HCT116 (cell line): ENCODE measurements at places on chromosomes 3 and 15.

DNA sequence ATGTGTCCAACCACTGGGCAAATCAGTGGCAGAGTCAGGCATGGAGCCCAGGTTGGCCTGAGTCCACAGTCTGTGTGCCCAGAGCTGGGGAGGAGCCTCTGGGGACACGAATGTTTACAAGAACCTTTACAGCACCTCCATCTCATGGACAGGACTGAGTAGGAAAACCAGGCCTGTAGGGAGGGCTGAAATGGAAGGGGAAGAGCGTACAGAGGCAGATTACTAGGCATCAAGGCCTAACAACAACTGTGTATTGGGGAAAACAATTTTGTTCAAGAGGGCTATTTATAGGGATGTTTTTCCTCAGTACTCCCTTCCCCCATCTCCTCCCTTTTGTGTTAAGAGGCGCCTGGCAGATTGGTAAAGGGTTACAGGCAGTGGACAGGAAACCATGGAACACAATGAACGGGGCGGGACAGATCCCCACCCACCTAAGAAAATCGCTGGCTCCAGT, 15.1 kb upstream of the ARHGAP31 start:
- DNase-seq = no peak
- no peak overlapping the region for H3K4me3 ChIP-seq
- H3K36me3 ChIP-seq = no peaks in the 10 kb centered on the region

- H3K36me3 ChIP-seq = peaks cover 10% of the 10 kb centered on the region; the same call in 1 of the 2 replicates
- H3K4me3 ChIP-seq = no peak overlapping the region
These were observed 49.1 kb downstream of the DNASE1L3 start for GRCh38 chr3:58161435-58162398.

- H3K27me3 ChIP-seq = no peaks in the 10 kb centered on the region
- no peak overlapping the region for H3K4me3 ChIP-seq
- no peak overlapping the region for H3K27ac ChIP-seq
- peaks cover 18% of the 10 kb centered on the region for H3K4me1 ChIP-seq
- no peaks in the 10 kb centered on the region for H3K36me3 ChIP-seq
These were observed 29.1 kb upstream of the SRP14 start for GRCh38 chr15:40067921-40068624.

DNA sequence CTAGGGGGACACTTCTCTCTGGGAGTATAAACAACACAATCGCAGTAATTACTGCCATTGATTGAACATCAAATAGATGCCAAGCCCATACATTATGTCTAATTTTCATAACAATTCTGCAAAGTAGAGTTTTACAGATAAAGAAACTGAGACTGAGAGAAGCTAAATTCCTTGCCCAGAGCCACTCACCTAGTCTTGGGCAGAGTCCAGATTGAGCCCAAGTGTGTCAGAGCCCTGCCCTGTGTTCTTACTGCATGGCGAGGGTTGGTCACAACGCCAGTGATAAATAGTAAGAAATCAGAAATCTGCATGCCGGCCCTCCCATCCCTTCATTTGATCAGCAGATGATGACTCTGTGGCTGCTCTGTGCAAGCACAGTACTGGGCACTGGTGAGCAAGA, 106.3 kb downstream of the C3orf70 start:
- no peak for DNase-seq
- H3K4me3 ChIP-seq = no peak overlapping the region
- H3K27ac ChIP-seq = no peak overlapping the region
- no peaks in the 10 kb centered on the region for H3K4me1 ChIP-seq
- no peaks in the 10 kb centered on the region for H3K27me3 ChIP-seq
- 0 out of 2 replicates have a peak, but pooled peaks cover 2% of the 10 kb centered on the region for H3K36me3 ChIP-seq

GRCh38 chr15:40756938-40757337, 1.9 kb upstream of the RMDN3 start:
- no peak overlapping the region for H3K27ac ChIP-seq
- H3K4me3 ChIP-seq = no peak overlapping the region

DNA sequence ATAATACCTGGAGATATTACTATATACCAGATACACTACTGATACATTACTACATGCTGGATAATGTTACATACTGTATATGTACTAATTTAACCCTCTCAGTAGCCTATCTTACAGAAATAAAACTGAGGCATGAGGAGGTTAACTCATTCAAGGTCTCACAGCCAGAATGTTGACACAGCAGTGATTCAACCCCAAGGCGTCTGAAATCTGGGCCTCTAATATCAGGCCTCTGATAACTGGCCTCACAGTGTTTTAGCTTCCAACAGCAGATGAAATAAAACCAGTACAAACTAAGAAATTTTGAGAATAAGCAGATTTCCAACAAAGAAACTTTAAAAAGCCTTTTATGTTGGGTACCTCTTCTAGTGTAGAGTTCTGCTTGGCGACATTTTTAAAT, 23.4 kb downstream of the DZIP1L start:
- no peaks in the 10 kb centered on the region for H3K4me1 ChIP-seq
- no peaks in the 10 kb centered on the region for H3K27me3 ChIP-seq
- H3K36me3 ChIP-seq = peaks cover 8% of the 10 kb centered on the region; the same call in 1 of the 2 replicates
- H3K27ac ChIP-seq = no peak overlapping the region

- no peak for DNase-seq
- H3K4me1 ChIP-seq = peaks cover 11% of the 10 kb centered on the region; the same call in 1 of the 2 replicates
- H3K36me3 ChIP-seq = no peaks in the 10 kb centered on the region
- H3K27ac ChIP-seq = no peak overlapping the region
- H3K4me3 ChIP-seq = no peak overlapping the region
These were observed 2.5 kb upstream of the EID1 start for GRCh38 chr15:48875241-48875960.

DNA sequence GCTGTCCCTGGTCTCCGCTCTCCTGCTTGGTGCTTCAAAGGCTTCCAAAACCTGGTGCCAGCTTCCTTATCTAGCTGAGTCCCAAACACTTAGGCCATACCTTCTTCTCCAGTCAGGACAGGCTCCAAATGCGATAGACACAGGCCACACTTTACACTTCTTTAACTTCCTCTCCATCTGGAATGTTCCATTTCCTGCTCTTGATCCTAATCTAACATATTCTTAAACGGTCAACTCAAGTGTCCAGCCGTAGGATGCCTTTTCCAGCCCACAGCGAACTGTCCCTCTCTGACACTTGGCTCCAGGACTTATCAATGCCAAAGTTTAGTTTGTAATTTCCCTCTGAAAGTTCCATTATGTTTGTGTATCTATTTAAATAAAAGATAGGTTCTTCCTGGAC, 19.2 kb upstream of the PLA2G4F start:
- no peaks in the 10 kb centered on the region for H3K27me3 ChIP-seq
- no peak overlapping the region for H3K27ac ChIP-seq
- no peaks in the 10 kb centered on the region for H3K4me1 ChIP-seq
- no peak for DNase-seq
- no peak overlapping the region for H3K4me3 ChIP-seq

DNA sequence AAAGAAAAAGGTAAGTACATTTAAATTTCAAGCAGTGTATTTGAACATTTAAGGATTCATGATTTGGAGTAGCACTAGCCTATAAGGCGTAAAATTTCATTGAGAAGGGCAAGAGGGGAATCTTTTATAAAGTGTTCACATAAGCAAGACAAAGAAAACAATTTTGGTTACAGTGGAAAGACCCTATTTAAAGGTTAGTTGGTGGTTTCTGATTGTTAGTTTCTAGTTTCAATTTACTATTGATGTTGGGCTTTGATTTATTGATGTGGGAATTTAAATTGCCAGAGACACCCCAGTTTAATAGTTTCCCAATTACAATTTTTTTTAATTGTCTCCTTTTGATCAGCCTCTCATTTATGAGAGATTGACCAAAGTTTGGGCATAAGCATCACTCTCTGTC, 19.5 kb downstream of the ROBO2 start:
- no peaks in the 10 kb centered on the region for H3K27me3 ChIP-seq
- no peak overlapping the region for H3K4me3 ChIP-seq
- H3K27ac ChIP-seq = no peak overlapping the region
- DNase-seq = no peak

DNA sequence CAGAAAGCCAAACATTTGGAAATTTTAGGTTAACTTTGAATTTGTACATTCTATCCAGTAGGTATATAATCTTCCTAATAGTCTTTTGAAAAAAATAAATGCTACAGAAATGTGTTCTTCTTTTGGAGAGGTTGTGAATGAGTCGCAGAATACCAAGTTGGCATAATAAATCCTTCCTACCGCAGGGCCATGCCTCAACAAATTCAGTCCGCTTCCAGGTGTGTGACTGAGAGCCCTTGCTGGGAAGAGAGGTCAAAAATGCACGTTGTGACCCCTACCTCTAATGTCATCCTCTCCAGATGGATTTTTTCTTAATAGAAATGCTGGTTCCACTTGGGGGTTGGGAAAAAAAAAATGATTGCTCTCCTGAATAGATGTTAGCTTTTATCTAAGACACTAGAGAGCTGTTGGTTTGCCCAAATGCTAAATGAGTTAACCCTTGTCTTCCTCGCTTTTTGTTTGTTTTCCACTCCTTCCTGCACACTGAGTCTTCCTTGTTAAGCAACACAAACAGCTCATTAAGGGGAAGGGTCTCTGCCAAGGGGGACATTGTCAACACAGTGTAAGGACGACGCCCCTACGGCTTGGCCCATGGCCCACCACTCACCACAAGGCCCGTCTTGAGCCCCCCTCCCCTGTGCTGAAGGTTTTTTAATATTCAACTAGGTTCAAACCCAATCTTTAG, 33.9 kb downstream of the RLBP1 start:
- H3K4me1 ChIP-seq = no peaks in the 10 kb centered on the region
- DNase-seq = no peak
- no peak overlapping the region for H3K27ac ChIP-seq
- no peaks in the 10 kb centered on the region for H3K36me3 ChIP-seq
- no peaks in the 10 kb centered on the region for H3K27me3 ChIP-seq

DNA sequence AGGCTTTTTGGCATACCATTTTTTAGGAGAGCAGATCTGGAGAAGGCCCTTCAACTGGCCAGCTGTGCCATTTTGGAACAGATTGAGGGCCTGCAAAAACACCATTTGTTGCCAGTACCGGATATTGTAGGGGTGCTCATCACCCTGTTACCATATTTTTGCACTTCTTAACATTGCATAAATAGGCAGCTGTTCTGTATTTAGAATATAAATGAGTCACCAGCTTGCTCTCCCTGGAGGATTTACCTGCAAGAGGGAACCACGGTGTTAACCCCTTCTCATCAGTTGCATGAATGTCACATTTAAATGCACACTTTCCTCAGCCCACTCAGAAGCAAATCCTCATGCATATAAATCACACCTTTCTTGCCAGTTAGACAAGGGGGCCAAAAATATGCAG, 435.6 kb downstream of the ROBO2 start:
- no peak for DNase-seq
- H3K4me3 ChIP-seq = no peak overlapping the region
- H3K27ac ChIP-seq = no peak overlapping the region
- no peaks in the 10 kb centered on the region for H3K36me3 ChIP-seq
- no peaks in the 10 kb centered on the region for H3K4me1 ChIP-seq

DNA sequence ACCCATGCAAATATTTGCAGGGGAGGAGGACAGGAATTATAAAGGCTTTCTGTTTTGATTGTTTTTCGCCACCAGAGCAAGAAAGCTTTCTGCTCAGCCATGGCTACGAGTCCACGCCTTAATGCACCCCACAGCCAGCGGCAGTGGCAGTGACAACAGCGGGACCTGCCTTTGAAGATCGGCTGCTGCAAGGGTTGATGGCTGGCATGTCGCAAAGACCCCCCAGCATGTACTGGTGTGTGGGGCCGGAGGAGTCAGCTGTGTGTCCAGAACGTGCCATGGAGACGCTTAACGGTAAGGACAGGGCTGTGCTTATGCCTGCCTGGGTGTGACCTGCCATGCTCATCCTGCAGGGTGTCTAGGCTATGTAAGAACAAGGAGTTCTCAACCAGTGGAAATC, 5.3 kb downstream of the LRRK1 start:
- H3K36me3 ChIP-seq = no peaks in the 10 kb centered on the region; the same call in 1 of the 2 replicates
- peaks cover 6% of the 10 kb centered on the region; the same call in 1 of the 2 replicates for H3K4me1 ChIP-seq
- H3K27ac ChIP-seq = no peak overlapping the region
- no peaks in the 10 kb centered on the region for H3K27me3 ChIP-seq

- no peaks in the 10 kb centered on the region for H3K27me3 ChIP-seq
- H3K4me1 ChIP-seq = no peaks in the 10 kb centered on the region
- H3K4me3 ChIP-seq = no peak overlapping the region
- no peak overlapping the region for H3K27ac ChIP-seq
These were observed 50.5 kb upstream of the FBN1 start for GRCh38 chr15:48695827-48696573.

DNA sequence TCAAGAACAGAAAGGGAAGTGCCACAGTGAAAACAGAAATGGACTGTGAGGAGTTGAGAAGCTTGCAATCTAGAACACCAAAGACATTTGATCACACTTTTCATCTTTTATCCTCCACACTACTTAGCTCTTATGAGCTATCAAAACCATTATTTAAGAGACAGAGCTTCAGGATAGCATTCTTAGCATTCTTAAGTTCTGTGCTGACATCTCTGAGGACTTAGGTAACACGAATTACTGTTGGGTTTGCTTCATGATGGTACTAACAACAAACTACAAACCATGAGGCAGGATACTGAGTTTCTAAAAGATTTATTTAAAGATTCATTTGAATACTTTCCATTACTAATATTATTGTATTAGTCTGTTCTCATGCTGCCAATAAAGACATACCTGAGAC, 1038.6 kb downstream of the TUSC7 start:
- DNase-seq = no peak
- H3K36me3 ChIP-seq = no peaks in the 10 kb centered on the region
- H3K27ac ChIP-seq = no peak overlapping the region

GRCh38 chr3:141250342-141250741, 18.7 kb downstream of the PXYLP1 start:
- no peak overlapping the region for H3K27ac ChIP-seq
- H3K36me3 ChIP-seq = no peaks in the 10 kb centered on the region
- no peaks in the 10 kb centered on the region for H3K4me1 ChIP-seq

GRCh38 chr3:123692041-123692440, 107.2 kb upstream of the HACD2 start:
- no peak overlapping the region for H3K27ac ChIP-seq
- no peak for DNase-seq
- H3K27me3 ChIP-seq = no peaks in the 10 kb centered on the region

GRCh38 chr3:5087209-5087608, 34.9 kb upstream of the ARL8B start:
- no peak for DNase-seq
- H3K27ac ChIP-seq = no peak overlapping the region

- H3K27me3 ChIP-seq = no peaks in the 10 kb centered on the region
- DNase-seq = peak; percentile 51
- no peaks in the 10 kb centered on the region for H3K36me3 ChIP-seq
- H3K27ac ChIP-seq = no peak overlapping the region
- H3K4me1 ChIP-seq = no peaks in the 10 kb centered on the region
These were observed 4.6 kb upstream of the P2RY14 start for GRCh38 chr3:151282921-151283320.

- H3K27ac ChIP-seq = no peak overlapping the region
- H3K27me3 ChIP-seq = no peaks in the 10 kb centered on the region
- no peaks in the 10 kb centered on the region for H3K36me3 ChIP-seq
- no peaks in the 10 kb centered on the region for H3K4me1 ChIP-seq
These were observed 6.9 kb upstream of the IL16 start for GRCh38 chr15:81189583-81190283.

DNA sequence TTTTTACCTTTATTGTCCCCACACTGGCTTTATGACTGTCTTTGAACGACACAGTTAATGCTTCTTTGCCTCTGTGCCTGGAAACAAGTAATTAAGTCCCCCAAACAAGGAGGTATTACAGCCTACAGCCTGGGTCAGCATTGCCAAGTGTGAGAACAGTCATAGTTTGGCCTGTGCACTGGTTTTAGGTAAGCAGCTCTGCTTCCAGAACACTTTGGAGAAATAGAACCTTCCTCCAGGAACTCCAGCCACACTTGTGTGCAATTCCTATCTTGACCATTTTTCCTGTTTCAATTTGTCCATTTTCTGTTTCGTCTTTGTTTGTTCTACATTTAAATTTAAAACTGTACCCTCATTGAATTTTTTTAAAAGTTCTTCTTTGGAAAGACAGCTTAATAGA, 568.2 kb downstream of the TUSC7 start:
- no peaks in the 10 kb centered on the region for H3K27me3 ChIP-seq
- H3K4me1 ChIP-seq = peaks cover 6% of the 10 kb centered on the region; the same call in 1 of the 2 replicates
- H3K27ac ChIP-seq = no peak overlapping the region
